ENCODE measurements at places on chromosomes 6 and 20. TPM values are rescaled to one million over a fixed set of nuclear protein-coding genes. Genes with fewer than 3 reads are reported as not detected.

Gene LY6G6F
- not detected for total RNA-seq

Gene HTR1E
- not detected for total RNA-seq

Gene MTG2
- total RNA-seq = 14.5 TPM

Gene EPB41L1
- 16.7 TPM for total RNA-seq

DNA sequence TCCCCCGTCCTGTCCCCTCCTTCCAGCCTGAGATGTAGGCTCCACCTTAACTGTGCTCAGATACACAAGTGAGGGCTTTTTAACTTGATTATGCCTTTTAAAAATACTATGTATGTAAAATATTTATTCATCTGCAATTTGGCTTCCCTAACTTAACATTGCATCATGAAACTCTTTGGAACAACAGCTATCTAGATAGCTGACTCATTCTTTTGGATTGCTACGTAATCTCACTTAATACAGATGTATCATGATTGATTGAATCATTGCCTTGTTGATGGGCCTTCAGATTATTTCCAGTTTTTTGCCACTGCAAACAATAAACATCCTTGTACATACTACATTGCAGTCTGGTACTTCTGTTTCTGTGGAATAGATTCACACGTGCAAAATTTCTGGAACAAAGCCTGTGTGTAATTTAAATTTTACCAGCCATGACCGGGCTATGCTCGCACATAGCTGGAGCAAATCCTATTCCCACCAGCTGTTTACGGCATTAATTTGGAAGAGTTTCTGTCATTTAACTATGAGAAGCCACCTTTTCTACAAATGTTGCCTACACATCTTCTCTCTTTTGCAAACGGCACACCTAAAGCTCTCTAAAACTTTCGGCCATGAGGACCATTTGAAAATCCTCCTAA lies 6.5 kb downstream of the PRND start:
- no peak for DNase-seq

DNA sequence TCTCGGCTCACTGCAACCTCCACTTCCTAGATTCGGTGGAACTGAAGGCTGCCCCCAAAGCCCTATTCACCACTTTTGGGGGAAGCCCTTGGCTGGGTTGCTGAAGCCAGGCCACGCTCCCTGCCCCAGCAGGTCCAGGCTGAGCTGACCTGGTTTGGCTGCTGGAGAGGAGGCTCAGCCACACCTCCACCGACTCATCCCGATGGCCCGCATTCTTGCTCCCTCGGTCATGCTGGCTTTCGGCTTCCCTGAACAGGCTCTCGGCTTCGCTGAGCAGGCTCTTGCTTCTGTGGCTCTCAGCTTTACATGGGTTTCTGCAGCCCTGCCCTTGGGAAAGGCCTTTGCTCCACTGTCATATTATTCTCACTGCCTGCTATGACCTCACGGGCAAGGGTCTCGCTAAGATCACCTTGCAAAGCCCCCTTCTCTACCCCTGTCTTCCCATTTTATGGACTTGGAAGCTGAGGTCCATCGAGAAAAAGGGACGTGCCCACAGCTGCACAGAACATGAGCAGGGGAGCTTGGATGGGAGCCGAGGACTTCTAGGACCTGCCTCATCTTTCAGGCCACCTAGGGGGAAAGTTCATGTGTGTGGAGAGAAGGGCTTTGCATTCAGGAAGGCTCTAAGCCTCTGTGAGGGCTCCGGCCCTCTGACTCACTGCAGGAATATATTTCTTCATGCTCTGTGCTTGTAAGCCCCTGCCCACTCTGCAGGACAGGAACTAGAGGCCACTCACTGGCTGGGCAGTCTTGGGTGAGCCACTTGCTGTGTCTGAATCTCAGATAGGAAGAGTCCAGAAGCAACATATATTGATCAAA lies 15.6 kb downstream of the ARHGAP40 start:
- DNase-seq = no peak

GRCh38 chr6:34489207-34489805 lies 23.4 kb downstream of the PACSIN1 start:
- DNase-seq = no peak

DNA sequence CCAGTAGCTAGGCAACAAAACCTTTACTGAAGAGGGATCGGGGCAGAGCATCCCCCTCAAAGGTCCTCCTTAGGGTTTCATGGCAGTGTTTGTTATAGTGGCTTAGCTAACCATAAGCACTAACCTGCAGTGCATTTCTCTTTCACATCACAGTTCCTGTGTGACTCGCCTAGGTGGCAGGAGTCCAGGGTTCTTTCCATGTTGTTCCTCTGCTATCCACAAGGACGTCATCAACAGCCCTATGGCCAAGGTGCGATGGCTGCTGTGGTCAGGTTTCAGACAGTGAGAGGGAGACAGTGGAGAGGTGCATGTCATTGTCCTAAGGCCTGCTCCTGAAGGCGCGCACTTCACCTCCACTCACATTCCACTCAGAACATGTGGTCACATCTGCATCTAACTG lies 38.8 kb upstream of the FOXA2 start:
- DNase-seq = no peak

DNA sequence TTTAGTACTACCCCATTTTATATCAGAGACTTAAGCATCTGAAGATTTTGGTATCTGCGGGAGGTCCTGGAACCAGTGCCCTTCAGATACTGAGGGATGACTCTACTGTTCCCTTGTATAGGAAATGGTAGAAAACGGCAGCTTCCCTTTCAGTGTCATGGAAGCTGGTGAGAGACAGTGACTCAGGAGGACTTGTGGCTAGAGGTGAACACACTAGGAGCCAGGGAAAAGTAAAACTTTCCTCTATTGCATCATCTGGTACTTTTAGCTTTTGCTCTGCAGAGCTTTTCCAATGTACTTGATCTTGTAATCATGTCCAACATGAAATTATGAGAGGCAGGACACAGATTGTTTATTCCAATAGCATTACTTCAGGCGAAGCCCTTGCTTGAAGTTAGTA lies 45.0 kb downstream of the RNF144B start:
- no peak for DNase-seq

DNA sequence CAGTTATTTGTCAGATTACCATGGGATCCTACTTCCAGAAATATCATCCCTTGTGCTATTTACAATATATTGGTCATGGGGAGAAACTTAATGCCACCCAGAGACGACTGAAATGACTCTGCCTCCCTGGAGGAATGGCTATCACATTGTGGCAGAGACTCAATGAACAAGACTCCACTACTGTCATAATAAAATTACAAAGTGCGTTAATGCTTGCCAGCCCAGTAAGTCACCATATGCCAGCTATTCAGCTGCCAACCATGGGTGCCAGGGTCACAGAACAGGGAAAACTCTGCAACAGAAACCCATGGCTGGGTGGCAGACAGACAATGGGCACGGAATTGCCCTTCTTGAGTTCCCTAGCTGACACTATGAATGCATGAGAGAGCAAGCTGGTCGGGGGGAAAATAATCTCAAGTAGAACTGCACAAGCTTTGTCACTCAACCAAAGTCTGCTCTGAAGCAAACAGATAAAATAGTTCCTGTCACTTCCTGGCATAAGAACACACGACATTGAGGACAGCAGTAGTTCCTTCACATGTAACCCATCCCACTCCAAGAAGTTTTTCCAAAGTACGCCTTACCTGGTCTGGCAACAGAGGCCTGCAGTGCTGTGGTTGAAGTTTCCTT lies 32.1 kb downstream of the TP53INP2 start:
- no peak for DNase-seq

GRCh38 chr6:30077218-30077617 lies 1.6 kb upstream of the RNF39 start:
- DNase-seq = no peak
